Naive B cell (primary cell): ENCODE measurements at places on chromosomes 4 and X.
A peak's percentile ranks its signal among the peaks of the same experiment; 100 is the strongest.

DNA sequence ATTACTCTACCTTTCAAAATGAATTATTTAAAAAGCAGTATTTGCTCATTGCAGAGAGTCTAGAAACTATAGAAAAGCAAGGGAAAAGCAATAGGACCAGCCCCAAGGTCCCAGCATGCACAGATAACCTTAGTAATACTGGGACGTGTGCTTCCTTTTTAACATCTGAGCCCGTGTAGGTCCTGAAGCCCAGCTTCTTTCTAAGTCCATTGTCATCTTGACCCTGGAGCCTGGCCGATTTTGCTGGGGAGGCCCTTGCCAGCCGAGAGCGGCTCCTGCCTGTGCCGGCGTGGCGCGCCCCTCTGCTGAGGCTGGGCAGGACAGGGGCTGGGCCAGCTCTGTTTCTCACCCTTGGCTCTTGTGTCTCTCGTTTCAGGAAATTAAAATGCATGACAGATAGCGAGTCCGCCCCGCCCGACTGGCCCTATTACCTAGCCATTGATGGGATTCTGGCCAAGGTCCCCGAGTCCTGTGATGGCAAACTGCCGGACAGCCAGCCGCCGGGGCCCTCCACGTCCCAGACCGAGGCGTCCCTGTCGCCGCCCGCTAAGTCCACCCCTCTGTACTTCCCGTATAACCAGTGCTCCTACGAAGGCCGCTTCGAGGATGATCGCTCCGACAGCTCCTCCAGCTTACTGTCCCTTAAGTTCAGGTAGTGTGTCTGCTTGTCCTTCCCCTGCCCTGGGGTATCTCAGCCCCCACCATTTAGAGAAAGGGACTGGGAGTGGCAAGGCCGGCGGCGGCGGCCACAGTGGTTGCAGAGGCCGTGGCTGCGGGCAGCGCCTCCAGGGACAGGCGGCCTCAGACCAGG lies 4.1 kb downstream of the MSANTD1 start:
- peaks cover 6% of the 10 kb centered on the region for H3K4me1 ChIP-seq
- H3K36me3 ChIP-seq = no peaks in the 10 kb centered on the region
- no peak for DNase-seq

- H3K27me3 ChIP-seq = no peaks in the 10 kb centered on the region
- H3K27ac ChIP-seq = no peak overlapping the region
- no peak overlapping the region for H3K4me3 ChIP-seq
- DNase-seq = peak; percentile 39
- peaks cover 13% of the 10 kb centered on the region for H3K36me3 ChIP-seq
These were observed 13.6 kb downstream of the EXOC1 start for GRCh38 chr4:55866973-55867574.

DNA sequence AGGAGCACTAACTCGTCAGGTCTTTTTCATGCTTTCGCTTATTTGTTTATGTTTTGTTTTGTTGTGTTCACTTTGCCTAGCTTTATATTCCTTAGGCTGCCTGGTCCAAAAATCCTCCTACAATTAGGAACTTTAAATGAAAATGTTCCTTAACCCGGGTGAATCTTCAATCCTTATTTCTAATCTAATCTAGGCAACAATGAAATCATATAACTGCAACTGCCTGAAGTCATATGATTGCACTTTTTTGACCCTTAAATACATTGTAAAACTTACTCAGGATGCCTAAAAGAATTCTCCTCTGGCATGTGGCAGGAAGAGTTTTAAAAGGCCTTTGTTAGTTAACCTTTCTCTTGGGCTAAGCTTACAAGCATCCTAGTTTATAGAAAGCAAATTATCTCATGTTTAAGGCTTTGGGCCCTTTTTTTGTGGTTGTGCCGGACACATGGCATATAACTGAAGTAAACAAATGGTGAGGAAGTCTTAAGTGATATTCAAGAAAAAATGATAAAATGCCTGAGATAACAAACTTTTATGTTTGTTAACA lies 279.4 kb downstream of the FAT4 start:
- H3K36me3 ChIP-seq = no peaks in the 10 kb centered on the region
- no peak for DNase-seq
- no peak overlapping the region for H3K4me3 ChIP-seq
- no peak overlapping the region for H3K27ac ChIP-seq
- no peaks in the 10 kb centered on the region for H3K27me3 ChIP-seq

DNA sequence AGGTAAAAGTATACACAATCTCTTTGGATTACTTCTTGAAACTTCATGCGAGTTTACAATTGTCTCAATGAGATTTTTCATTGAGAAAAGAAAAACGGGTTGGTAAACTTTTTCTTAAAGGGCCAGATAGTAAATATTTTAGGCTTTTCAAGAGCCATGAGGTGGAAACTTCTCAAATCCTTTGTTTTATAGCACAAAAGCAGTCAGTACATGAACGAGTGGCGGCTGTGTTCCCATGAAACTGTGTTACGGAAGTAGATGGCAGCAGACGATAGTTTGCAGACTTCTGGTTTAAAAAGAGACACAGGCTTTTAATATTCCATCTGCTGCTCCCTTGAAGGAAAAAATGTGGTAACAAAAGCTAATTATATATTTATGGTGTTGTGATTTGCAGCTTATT lies 332.0 kb downstream of the TENM3 start:
- DNase-seq = no peak
- no peak overlapping the region for H3K4me3 ChIP-seq
- H3K36me3 ChIP-seq = no peaks in the 10 kb centered on the region
- no peaks in the 10 kb centered on the region for H3K4me1 ChIP-seq

- no peaks in the 10 kb centered on the region for H3K4me1 ChIP-seq
- H3K27ac ChIP-seq = no peak overlapping the region
- H3K27me3 ChIP-seq = peaks cover 14% of the 10 kb centered on the region
- no peaks in the 10 kb centered on the region for H3K36me3 ChIP-seq
- DNase-seq = no peak
- no peak overlapping the region for H3K4me3 ChIP-seq
These were observed 200.5 kb downstream of the CENPC start for GRCh38 chr4:67344594-67345380.
